ENCODE measurements at places on chromosomes 5 and 9. TPM values are rescaled to one million over a fixed set of nuclear protein-coding genes. Genes with fewer than 3 reads are reported as not detected.

The LRRC19 gene
- total RNA-seq = not detected

The KIF24 gene
- 9.3 TPM for total RNA-seq

The RGP1 gene
- 23.6 TPM for total RNA-seq

The TTC39B gene
- 16.2 TPM for total RNA-seq

The DOK3 gene
- total RNA-seq = 5.7 TPM

The NMUR2 gene
- total RNA-seq = not detected

The WNK2 gene
- total RNA-seq = not detected

The ANKRA2 gene
- 20.7 TPM for total RNA-seq

The ADAMTS16 gene
- total RNA-seq = not detected

The OR13F1 gene
- total RNA-seq = not detected

The SAPCD2 gene
- total RNA-seq = 31.9 TPM

The PCDHA11 gene
- total RNA-seq = not detected

The DIRAS2 gene
- total RNA-seq = not detected

The PCDHB10 gene
- total RNA-seq = not detected

The IFNA21 gene
- not detected for total RNA-seq

The TMC1 gene
- not detected for total RNA-seq

The GRM6 gene
- not detected for total RNA-seq

The MEGF9 gene
- 6.4 TPM for total RNA-seq

The SPINK9 gene
- not detected for total RNA-seq

The SNCAIP gene
- total RNA-seq = not detected

The LOX gene
- total RNA-seq = not detected

The MYOZ3 gene
- not detected for total RNA-seq

All from activated CD8-positive, alpha-beta memory T cell treated with anti-CD3 and anti-CD28 coated beads, Interleukin-2, amount 10 ng/mL, durations not matched to agents 7 days and 5 days (primary cell).